ENCODE measurements at places on chromosomes 1 and 21.

DNA sequence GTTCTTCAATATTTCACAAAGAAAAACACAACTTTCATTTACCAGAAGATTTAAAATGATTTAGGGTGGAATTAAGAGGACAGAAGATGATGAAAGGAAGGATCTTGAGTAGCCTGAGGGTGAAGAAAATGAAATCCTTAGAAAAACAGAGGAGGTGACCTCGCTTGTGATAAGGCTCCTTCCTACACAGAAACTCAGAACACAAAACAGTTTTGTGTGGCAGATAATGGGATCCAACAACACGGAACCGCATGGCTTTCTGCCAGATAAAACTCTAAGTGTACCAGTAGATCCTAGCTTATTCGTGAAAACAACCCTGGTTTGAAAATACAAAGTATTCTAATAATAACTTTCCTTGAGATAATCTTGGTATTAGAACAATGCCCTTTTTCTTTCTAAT lies 74.0 kb upstream of the EXO1 start:
- no peak for DNase-seq

GRCh38 chr1:181318022-181318857 lies 165.1 kb upstream of the CACNA1E start:
- no peak for DNase-seq

- no peak for DNase-seq
Observed at GRCh38 chr1:96049759-96050409, 671.7 kb upstream of the PTBP2 start.

DNA sequence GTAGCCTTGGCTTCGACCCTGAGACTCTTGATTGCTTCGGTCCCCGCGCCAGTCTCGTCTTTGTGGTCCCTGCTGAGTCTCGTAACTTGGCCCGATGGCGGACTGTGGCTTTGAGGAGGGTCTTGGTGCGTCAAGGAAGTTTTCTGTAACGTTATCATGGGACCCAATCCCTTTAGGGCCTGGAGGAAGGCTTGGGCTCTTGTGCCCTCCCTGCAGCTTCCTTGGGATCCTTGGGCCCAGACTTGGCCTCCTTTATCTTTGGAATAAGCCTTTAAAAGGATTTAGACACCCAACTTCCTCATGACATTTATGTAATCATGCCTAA lies 371 bp downstream of the ZMPSTE24 start:
- no peak for DNase-seq

- no peak for DNase-seq
Observed at GRCh38 chr21:45506836-45507522, 35.3 kb downstream of the SLC19A1 start.

GRCh38 chr21:17768840-17769446 lies 50.2 kb downstream of the C21orf91 start:
- no peak for DNase-seq

DNA sequence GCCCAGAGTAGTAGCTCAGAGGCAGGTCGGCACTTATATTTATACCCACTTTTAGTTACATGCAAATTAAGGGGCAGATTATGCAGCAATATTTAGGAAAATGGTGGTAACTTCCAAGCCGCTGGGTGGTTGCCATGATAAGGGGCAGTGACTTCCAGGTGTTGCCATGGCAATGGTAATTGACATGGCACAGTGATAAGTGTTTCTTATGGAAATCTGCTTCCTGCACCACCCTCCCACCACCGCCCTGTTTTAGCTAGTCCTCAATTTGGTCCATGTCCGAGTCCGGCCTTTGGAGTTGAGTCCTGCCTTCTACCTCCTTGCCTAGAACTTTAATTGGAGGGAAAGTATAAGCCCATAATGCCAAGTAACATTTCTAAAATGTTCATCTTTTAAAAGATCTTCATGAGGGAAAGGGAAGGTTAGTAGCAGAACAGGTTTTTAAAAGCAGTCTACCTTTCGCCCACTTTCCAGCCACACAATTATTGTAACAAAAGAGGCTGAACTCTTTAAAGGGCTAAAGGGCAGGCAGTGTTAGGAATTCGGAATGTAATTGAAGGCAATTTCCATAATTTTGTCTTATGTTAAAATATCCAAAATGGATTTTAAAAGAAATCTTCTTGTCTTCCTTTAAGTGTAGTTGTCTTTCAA lies 21.7 kb downstream of the ZBTB8B start:
- no peak for DNase-seq

- DNase-seq = no peak
Observed at GRCh38 chr1:52159033-52159789, 17.3 kb downstream of the ZFYVE9 start.

DNA sequence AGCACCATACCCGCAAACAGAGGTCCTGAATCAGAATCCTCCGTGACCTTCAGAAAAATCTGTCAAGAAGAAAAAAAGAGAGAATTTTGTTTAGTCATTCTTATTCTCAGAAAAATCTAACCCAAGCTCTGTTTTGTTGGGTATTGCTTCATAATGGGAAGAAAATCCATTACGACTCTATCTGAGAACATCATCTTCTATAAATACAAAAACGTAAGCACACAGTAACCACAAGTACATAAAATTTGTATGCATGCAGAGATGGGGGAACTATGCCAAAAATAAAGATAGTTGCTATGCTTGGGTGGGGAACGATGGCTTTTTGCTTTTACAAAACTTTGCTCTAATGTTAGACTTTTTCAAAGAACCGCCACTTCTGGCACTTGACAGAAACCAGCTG lies 84.2 kb downstream of the ABCA4 start:
- no peak for DNase-seq

DNA sequence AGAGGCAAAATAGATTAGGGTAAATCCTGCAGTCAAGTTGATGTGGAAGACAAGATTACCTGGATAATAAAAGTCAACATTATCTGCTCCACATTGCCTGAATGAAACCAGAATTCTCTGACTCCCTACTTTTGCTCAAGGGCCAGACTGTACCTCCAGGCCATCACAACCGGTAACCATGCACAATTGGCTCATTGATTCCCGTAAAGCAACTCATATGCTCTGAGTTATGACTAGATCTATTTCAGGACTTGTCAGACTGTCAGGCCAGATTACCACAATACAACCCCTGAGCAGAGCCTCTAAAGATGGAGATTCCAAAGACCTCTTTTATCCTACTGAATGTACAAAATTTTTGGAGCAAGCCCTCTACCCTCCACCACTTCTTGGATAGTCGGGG lies 90.4 kb downstream of the ODF2L start:
- DNase-seq = no peak
